ENCODE measurements at places on chromosomes 7 and 10.
A peak's percentile ranks its signal among the peaks of the same experiment; 100 is the strongest.

DNA sequence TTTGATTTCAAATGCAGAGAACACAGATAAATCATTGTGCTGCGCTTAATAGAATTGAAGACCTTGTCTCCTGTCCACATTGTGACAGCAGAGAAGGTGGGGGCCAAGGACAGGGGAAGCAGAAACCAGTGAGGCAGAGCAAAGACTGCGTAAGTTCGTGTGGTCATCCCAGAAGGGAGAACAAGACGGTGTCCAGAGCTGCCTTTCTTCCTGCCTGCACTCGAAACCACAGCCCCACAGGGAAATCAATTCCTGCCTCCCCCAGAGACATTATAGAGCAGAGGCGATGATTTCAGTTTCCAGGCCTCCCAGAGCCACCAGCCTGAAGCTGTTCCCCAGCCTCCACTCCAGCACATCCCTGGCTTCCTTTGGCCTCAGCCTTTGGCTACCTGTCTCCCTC is 39.7 kb upstream of the UCN3 start:
- DNase-seq: no peak

- DNase-seq: no peak
These were observed 160.8 kb downstream of the CREB5 start for GRCh38 chr7:28573059-28573553.

GRCh38 chr7:142581341-142581740 is 167.9 kb upstream of the PRSS1 start:
- no peak for DNase-seq

- no peak for DNase-seq
These were observed 97.3 kb downstream of the CLEC2L start for GRCh38 chr7:139620676-139621344.

GRCh38 chr7:103686064-103686463 is 240.1 kb upstream of the SLC26A5 start:
- DNase-seq: no peak

GRCh38 chr10:42543840-42544372 is 94.5 kb downstream of the ZNF33B start:
- DNase-seq: no peak

GRCh38 chr10:119024882-119025281 is 4.6 kb upstream of the NANOS1 start:
- no peak for DNase-seq

- DNase-seq: no peak
These were observed 74.9 kb upstream of the BTBD16 start for GRCh38 chr10:122196218-122196617.

DNA sequence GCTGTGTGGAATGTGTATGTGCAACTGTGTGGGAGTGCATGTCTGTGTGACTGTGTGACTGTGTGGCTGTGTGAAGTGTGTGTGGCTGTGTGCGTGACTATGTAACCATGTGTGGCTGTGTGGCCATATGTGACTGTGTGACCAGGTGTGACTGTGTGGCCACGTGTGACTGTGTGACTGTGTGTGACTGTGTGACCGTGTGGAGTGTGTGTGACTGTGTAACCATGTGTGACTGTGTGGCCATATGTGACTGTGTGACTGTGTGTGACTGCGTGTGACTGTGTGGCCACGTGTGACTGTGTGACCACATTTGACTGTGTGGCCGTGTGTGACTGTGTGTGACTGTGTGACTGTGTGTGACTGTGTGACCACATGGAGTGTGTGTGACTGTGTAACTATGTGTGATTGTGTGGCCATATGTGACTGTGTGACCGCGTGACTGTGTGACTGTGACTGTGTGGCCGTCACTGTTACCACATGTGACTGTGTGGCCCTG is 502.9 kb downstream of the DNAJB6 start:
- DNase-seq: no peak

DNA sequence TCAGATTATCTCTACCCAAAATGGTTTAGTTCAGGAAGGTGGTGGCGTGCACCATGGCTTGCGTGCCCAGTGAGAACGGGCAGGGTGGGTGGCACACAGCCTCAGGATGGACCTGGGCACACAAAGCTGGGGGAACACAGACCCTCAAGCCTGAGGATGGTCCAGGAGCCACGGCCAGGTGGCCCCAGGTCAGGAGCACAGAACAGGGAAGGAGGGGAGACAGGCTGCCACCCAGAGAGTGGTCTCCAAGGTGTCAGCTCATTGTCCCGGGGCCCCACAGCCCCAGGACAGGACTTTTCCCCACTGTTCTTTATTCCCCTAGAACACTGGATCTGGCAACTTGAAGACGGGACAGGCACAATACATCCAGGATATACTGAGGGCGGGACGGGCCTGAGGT is 75.6 kb upstream of the MGMT start:
- DNase-seq: no peak

- no peak for DNase-seq
These were observed 324 bp upstream of the TET1 start for GRCh38 chr10:68559841-68560185.

DNA sequence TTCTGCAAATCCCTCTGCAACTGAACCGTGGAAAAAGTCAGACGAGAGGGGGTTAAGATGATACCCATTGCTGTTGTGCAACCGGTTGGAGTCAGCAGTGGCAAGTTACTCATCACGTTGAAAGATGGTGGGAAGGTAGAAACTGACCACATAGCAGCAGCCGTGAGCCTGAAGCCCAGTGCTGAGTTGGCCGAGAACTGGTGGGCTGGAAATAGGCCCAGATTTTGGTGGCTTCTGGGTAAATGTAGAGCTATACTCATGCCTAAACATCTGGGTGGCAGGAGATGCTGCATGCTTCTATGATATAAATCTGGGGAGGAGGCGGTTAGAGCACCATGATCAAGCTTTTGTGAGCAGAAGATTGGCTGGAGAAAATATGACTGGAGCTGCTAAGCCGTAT is 78.6 kb downstream of the ARL5B start:
- DNase-seq: no peak

DNA sequence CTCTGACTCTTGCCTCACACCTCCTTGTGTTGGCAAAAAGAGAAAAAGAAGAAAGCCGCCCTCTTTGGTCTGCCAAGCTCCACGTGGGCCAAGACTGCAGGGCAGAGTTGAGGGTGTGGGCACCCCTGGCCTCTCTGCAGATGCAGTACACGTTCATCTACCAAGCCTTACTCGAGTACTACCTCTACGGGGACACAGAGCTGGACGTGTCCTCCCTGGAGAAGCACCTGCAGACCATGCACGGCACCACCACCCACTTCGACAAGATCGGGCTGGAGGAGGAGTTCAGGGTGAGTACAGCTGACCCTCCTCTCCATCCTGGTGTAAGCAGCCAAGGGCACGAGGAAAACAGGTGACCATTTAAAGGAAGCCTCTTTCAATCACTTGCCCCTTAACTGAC is 56.1 kb downstream of the MKI67 start:
- DNase-seq: no peak

- no peak for DNase-seq
These were observed 172.0 kb upstream of the ITGB1 start for GRCh38 chr10:33129996-33130386.

DNA sequence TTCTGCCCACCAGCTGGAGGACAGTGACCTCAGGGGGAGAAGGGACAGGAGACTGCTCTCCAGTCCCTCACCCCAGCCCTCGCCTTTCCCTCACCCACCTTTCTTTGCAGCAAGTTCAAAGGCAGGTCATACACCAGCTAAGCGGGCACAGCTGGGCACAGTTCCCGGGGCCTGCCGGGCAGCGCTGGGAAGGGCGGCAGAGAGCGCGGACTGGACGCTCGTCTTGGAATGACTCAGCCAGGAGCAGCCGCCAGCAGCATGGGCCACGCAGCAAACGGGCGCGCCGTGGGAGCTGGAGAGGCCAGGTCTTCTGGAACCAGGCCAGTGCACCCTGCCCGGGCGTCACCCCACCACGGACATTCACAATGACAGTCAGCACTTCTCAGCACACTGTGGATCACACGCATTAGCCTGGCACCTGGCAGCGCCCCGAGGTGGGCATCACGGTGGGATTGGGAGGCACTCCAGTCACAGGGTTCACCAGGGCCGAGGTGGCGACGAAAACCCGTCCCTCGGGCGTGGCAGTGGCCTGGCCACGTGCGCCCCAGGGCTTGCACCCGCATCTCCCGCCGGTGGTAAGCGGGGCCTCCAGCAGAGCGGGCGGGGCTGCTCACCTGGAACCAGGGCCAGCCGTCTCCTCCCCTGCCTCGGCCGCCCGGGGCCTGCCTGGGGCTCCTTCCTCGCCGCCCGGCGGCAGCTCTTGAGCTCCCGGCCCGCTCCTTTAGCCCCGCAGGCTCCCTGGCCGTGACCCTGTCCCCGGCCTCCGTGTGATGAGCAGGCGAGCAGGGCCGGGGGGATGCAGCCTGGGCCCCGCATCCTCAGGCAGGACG is 29.0 kb upstream of the WDFY4 start:
- no peak for DNase-seq

DNA sequence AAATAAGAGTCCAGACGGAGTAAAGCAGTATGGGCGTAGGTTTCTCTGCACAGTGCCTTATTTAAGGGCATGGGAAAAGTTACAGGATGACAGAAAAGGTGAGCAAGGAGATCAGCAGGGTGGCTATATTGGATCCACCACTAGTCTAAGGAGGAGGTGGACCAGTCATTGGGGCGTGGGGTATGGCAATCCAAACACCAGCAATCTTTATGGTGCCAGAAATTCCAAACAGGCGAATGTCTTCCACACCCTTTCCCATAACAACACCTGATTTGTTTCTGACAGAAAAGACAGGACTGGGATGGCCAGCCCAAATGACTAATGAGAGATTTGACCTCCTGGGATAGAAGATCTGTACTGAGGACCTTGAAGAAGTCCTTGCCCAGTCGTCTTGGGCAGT is 181.8 kb upstream of the MBL2 start:
- DNase-seq: no peak

DNA sequence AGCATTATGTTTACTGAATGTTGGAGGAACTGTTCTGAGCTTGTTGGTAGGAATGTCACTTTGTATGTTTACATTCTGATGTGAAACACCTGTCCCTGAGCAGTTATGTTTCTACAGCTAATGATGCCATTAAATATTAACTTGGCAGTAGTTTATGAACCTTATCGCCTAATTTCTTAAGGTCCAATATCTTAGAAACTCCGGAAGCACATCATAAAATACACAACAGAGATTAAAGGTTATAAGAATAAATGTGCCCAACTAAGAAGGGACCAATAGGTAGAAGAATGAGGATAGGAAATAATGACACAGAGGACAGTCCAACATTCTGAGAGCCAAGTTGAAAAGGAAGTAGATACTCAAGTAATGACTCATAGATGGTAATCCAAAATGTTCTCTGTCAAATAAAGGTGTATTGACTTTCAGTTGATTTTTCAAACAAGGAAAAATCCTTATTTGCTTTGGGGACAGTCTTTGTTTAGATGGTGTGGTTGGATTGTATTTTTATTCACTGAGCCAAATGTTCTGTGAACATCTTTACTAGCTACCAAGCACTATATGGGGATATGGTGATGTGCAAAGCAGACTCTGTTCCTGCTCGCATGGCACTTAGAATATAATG is 31.9 kb downstream of the LCOR start:
- DNase-seq: no peak

- DNase-seq: peak; percentile 50
These were observed 61.1 kb downstream of the JCAD start for GRCh38 chr10:29998142-29998808.

GRCh38 chr10:110365356-110366143 is 60.8 kb upstream of the SMNDC1 start:
- no peak for DNase-seq

DNA sequence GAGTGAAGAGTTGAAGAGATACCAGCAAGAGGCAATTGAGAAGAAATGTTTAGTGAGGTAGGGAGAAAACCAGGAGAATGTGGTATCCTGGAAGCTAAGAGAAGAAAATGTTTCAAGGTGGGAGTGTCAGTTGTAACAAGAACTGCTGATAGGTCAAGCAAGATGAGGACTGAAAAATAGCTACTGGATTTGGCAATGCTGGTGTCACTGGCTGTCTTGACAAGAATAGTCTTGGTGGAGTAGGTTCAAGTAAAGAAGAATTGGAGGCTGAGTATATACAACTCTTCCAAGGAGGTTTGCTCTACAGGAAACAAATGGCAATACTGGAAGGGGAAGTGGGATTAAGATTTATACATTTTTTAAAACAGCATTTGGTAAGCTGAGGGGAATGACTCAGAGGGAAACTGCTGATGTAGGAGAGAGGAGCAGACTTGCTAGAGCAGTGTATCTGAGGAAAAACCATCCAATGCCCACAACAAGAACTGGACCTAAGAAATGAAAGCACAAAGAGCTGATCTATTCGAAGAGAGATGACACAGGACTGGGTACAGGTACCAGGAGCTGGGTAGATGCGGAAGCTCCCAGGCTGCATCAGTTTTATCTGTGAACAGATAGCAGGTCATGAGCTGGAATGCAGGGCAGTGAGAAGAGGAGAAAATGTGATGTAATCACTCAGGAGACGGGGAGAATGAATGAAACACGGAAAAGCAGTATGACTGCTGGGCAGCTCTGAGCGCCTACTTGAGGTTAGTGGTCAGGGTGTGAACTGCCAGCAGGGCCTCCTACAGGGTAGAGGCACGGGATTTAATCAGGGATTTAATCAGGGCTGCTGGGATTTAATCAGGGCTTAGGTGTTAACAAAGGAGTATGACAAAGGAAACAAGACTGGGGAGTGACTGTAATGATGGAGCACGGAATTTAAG is 34.5 kb downstream of the FAM25A start:
- DNase-seq: no peak

- DNase-seq: no peak
These were observed 31.8 kb upstream of the FAM133B start for GRCh38 chr7:92622030-92622429.

- no peak for DNase-seq
These were observed 358.5 kb upstream of the ANKRD30A start for GRCh38 chr10:36766940-36767339.

DNA sequence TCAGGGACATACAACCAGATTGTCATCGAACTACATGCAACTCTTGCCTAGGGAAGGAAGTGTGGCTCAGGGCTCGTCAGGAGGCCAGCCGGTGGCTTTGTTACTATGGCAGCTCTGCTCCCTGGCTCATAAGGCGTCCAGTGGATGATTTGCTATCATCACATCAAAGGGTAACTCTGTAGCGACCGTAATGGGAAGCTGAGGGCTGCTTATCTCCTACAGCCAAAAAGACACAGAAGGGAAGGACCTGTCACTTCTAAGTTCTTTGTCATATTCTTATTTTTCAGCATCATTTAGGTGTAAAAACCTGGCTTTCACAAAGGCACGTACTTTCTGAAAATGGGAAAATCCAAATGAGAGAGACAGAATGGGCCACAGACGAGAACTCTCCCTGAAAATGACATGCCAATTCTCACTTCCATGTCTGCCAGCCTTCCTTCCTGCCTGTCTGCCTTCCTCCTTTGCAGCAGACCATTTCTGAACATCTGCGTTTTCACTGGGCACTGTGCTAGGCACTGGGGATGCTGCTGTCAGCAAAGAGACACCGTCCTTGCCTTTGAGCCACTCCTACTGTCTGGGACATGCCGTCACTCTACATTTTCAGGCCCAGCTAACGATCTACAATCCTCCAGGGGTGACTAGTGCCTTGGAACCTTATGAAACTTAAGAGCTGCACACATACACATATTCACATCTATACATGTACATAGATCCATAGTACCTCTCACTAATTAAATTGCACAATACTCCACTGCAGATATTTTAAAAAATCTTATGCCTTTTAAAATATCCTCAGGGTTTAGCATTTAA is 26.9 kb downstream of the ENKUR start:
- no peak for DNase-seq

GRCh38 chr7:101823596-101823995 is 6.2 kb downstream of the CUX1 start:
- DNase-seq: no peak
